ENCODE measurements at places on chromosomes 6 and 20. TPM values are rescaled to one million over a fixed set of nuclear protein-coding genes. Genes with fewer than 3 reads are reported as not detected.

- H3K4me3 ChIP-seq = no peak overlapping the region
- H3K27ac ChIP-seq = no peak overlapping the region
- H3K36me3 ChIP-seq = peaks cover 7% of the 10 kb centered on the region
- peaks cover 20% of the 10 kb centered on the region for H3K4me1 ChIP-seq
- H3K27me3 ChIP-seq = no peaks in the 10 kb centered on the region
- no peak for DNase-seq
These were observed 70.2 kb downstream of the SNX9 start for GRCh38 chr6:157893238-157893637.

DNA sequence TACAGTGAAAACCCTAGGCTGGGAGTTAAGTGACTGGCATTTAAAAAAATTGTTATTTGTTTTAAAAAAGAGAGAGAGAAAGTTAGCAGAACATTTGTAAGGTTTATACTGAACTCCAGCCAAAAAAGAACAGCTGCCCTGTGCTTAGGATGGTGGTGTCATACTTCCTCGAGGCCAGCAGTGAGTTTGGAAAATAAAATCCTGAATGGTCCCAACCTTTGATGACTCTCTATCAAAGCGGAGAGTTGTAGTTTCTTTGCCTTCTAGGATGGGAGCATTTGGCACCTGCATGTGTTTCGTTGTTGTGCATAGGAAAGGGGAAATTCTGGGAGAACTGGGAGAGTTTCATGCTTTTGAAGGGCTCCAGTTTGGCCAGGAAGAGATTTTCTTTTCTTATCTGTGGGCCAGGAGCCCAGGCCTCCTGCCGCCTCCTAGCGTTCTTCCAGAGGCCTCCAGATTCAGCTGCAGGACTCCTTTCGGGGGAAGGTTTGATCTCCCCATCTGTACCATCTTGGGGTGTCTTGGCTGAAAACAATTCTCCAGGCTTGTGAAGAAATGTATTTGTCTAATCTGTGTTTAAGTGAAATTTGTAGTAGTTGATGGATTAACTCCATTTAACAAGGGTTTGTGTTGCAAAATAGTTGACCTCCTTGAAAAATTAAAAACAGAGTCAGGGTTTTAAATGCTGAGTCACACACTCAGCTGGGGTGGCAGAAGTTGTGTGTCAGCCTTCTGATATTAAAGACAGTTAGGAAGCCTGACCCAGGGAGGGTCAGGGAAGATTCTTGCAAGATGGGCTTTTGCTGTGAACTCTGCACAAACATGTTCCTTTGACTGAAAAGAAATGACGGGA lies 63.4 kb downstream of the TXNDC5 start:
- no peak for DNase-seq
- H3K4me1 ChIP-seq = no peaks in the 10 kb centered on the region
- H3K27me3 ChIP-seq = no peaks in the 10 kb centered on the region
- H3K27ac ChIP-seq = no peak overlapping the region

CST2 gene
- total RNA-seq = not detected

SLC17A9 gene
- total RNA-seq = 5.1 TPM

DNA sequence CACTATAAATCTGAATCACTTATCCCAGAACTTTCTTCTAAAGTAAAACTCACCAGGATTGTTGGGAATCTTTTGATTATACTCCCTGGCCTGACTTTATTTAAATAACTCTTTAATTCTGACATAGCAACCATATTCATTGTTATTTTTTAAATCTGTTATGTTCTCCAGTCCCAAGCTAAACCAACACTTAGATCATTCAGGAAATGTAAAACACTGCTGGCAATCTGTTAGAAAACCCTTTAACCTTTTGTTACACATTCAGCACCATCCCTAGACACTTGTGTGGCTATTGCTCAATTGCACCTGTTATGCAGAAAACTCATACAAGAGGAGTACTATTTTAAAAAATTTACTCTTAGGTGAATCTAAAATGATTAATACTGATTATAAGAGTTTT lies 101.8 kb upstream of the NHSL1 start:
- DNase-seq = peak; percentile 48
- H3K27me3 ChIP-seq = no peaks in the 10 kb centered on the region
- H3K27ac ChIP-seq = no peak overlapping the region
- no peak overlapping the region for H3K4me3 ChIP-seq
- H3K4me1 ChIP-seq = no peaks in the 10 kb centered on the region

DLL1 gene
- total RNA-seq = 6.7 TPM

DEFB132 gene
- total RNA-seq = not detected

GRCh38 chr6:111030008-111031007 lies 48.5 kb downstream of the RPF2 start:
- no peaks in the 10 kb centered on the region for H3K27me3 ChIP-seq
- H3K36me3 ChIP-seq = no peaks in the 10 kb centered on the region
- no peak for DNase-seq
- no peak overlapping the region for H3K4me3 ChIP-seq
- H3K27ac ChIP-seq = no peak overlapping the region
- peaks cover 10% of the 10 kb centered on the region for H3K4me1 ChIP-seq

GRCh38 chr6:22401206-22401605 lies 104.4 kb upstream of the PRL start:
- H3K27ac ChIP-seq = no peak overlapping the region
- DNase-seq = no peak
- no peaks in the 10 kb centered on the region for H3K4me1 ChIP-seq
- H3K27me3 ChIP-seq = no peaks in the 10 kb centered on the region

DNA sequence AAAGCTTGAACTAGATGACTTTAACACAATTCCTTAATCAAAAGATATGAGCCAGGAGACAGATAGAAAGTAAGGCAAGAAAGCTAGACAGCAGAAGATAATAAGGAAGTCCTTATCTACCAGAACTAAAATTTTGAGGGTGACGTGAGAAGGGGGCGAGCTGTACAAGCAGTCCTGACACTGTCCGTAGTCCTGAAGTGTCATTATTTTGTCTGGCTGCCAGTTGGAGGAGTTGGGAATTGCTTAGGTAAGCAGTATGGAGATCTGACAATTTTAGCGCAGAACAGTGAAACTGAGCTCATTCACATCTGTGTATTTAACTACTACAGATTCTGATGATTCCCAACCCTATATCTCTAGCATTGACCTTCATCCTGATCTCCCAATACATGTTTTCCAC lies 25.8 kb upstream of the CEP85L start:
- H3K27me3 ChIP-seq = no peaks in the 10 kb centered on the region
- no peak for DNase-seq
- no peak overlapping the region for H3K4me3 ChIP-seq
- H3K4me1 ChIP-seq = peaks cover 8% of the 10 kb centered on the region
- no peak overlapping the region for H3K27ac ChIP-seq

FAM209B gene
- total RNA-seq = not detected

- no peaks in the 10 kb centered on the region for H3K4me1 ChIP-seq
- no peak for DNase-seq
- H3K27me3 ChIP-seq = no peaks in the 10 kb centered on the region
- no peaks in the 10 kb centered on the region for H3K36me3 ChIP-seq
- no peak overlapping the region for H3K4me3 ChIP-seq
- H3K27ac ChIP-seq = no peak overlapping the region
These were observed 22.6 kb downstream of the GNAS-AS1 start for GRCh38 chr20:58828136-58828535.

HLA-DRA gene
- total RNA-seq = 283 TPM

HDGFL1 gene
- total RNA-seq = not detected

- no peaks in the 10 kb centered on the region for H3K36me3 ChIP-seq
- H3K27me3 ChIP-seq = no peaks in the 10 kb centered on the region
- no peak overlapping the region for H3K4me3 ChIP-seq
These were observed 293.4 kb upstream of the SPTLC3 start for GRCh38 chr20:12715371-12715770.

SLC4A11 gene
- total RNA-seq = not detected

- H3K4me3 ChIP-seq = no peak overlapping the region
- H3K36me3 ChIP-seq = no peaks in the 10 kb centered on the region
These were observed 89.9 kb downstream of the GPR6 start for GRCh38 chr6:110067837-110068591.

DNA sequence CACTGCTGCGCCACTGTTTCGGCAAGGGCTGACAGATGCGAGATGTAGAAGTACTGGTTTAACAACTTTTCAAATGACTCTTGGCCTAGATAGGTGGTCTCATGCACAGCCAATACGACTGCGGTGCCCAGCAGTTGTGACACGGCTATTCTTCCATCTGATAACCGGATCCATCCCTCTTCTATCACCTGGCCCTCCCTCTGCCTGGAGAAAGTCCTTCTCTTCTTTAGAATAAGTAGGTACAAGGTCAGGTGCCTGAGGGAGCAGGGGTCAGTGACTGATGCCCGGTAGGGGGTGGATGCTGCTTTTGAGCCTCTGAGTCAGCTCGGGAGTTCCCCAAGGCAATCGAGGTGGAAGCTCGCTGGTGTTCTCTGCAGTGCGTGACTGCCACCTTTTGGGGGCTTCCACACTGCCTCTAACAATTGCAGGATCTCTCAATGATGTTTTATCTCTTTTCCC lies 166.8 kb upstream of the GRIK2 start:
- no peak for DNase-seq
- H3K27me3 ChIP-seq = no peaks in the 10 kb centered on the region
- H3K4me1 ChIP-seq = no peaks in the 10 kb centered on the region
- H3K27ac ChIP-seq = no peak overlapping the region

- no peaks in the 10 kb centered on the region for H3K27me3 ChIP-seq
- H3K36me3 ChIP-seq = no peaks in the 10 kb centered on the region
- H3K4me1 ChIP-seq = no peaks in the 10 kb centered on the region
- no peak overlapping the region for H3K4me3 ChIP-seq
These were observed 46.3 kb downstream of the FAM209B start for GRCh38 chr20:56579301-56579710.

RCAN2 gene
- 6.6 TPM for total RNA-seq

DNA sequence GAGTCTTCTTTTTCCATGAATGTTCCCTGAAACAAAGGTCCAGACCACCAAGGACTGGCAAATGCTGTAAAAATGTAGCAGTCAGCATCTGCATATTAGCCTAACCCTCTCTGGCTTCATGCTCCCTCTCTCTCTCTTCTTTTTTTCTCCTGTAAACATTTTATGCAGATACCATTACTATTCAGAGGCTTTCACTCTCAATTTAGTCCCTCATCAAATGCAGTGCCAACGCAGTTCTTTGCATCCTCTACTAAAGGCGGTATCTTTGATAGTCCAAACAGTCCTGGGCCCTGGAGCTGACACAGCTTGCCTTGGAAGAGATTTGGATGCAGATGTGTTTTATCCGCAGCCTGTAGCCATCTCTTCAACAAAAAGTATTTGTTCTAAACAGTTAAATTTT lies 167.1 kb upstream of the MMS22L start:
- no peaks in the 10 kb centered on the region for H3K4me1 ChIP-seq
- no peak overlapping the region for H3K27ac ChIP-seq
- no peak overlapping the region for H3K4me3 ChIP-seq
- H3K36me3 ChIP-seq = no peaks in the 10 kb centered on the region
- DNase-seq = no peak

DNA sequence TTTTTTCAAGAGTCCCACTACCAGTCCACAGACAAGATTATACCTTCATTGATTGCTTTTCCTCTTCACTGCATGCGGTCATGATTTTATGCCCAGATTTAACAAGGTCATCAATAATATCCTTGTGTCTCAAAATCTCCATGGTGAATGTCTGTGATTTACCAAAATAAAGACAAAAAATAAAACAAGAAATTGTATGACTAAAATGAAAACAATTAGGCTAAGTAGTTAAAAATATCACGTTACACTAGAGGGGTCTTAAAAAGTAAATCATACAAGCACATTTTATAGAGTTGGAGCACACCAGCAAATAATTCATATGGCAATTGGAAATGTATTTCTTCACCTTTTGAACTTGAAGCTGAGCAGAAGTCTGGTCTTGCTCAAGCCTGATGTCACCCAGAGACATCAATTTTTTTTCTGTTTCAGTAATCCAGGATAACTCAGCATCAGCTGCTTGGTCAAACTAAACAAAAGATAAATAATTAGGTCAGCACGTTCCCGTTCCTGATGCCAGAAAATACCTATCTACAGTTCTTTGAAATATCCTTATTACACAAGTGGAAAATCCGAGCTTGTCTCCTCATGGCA lies 125.4 kb downstream of the DST start:
- H3K27ac ChIP-seq = no peak overlapping the region
- H3K36me3 ChIP-seq = no peaks in the 10 kb centered on the region
- H3K4me1 ChIP-seq = peaks cover 11% of the 10 kb centered on the region
- DNase-seq = no peak
- no peak overlapping the region for H3K4me3 ChIP-seq

GRCh38 chr6:35511562-35511941 lies 1.1 kb downstream of the TULP1 start:
- peaks cover 10% of the 10 kb centered on the region for H3K4me1 ChIP-seq
- H3K36me3 ChIP-seq = no peaks in the 10 kb centered on the region
- H3K27ac ChIP-seq = no peak overlapping the region

DNA sequence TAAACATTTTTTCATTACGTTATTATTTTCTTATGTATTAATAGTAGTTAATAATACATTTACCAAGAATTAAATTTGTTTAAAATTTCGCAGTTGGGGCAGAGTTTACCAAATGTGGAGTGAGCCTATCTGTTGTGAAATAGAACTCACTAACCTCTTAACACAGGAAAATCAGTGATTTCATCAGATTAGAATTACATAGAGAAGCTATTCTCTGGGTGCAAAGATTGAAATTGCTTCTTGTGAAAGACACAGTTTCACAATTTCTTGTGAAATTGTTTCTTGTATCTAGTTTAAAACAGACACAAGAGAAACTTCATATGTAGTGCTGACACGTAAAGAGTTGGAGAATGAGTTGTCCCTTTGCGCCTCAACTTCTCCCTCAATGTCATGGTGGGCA lies 69.4 kb upstream of the PRL start:
- no peaks in the 10 kb centered on the region for H3K27me3 ChIP-seq
- H3K27ac ChIP-seq = no peak overlapping the region
- no peaks in the 10 kb centered on the region for H3K36me3 ChIP-seq
- no peak overlapping the region for H3K4me3 ChIP-seq
- no peak for DNase-seq

JPH2 gene
- 3.1 TPM for total RNA-seq

- H3K27ac ChIP-seq = no peak overlapping the region
- no peaks in the 10 kb centered on the region for H3K36me3 ChIP-seq
- no peaks in the 10 kb centered on the region for H3K27me3 ChIP-seq
- DNase-seq = no peak
These were observed 15.6 kb upstream of the SIRPB1 start for GRCh38 chr20:1635291-1635979.

TCP11 gene
- not detected for total RNA-seq

- no peaks in the 10 kb centered on the region for H3K27me3 ChIP-seq
- no peak overlapping the region for H3K27ac ChIP-seq
- no peak for DNase-seq
- no peak overlapping the region for H3K4me3 ChIP-seq
- no peaks in the 10 kb centered on the region for H3K36me3 ChIP-seq
These were observed 1085.3 kb upstream of the MAP3K7 start for GRCh38 chr6:91672201-91672600.

- no peak overlapping the region for H3K4me3 ChIP-seq
- peak overlapping the region; percentile 72 for H3K27ac ChIP-seq
- peaks cover 12% of the 10 kb centered on the region for H3K4me1 ChIP-seq
- DNase-seq = peak; percentile 41
- no peaks in the 10 kb centered on the region for H3K27me3 ChIP-seq
- H3K36me3 ChIP-seq = no peaks in the 10 kb centered on the region
These were observed 25.6 kb downstream of the WRNIP1 start for GRCh38 chr6:2790588-2791449.

GRCh38 chr20:46130534-46130933 lies 12.4 kb downstream of the CD40 start:
- no peak overlapping the region for H3K4me3 ChIP-seq
- H3K27ac ChIP-seq = no peak overlapping the region
- peaks cover 6% of the 10 kb centered on the region for H3K27me3 ChIP-seq

MUC21 gene
- not detected for total RNA-seq
